Kidney epithelial cell (primary cell): ENCODE measurements at places on chromosomes 7 and 10.

DNA sequence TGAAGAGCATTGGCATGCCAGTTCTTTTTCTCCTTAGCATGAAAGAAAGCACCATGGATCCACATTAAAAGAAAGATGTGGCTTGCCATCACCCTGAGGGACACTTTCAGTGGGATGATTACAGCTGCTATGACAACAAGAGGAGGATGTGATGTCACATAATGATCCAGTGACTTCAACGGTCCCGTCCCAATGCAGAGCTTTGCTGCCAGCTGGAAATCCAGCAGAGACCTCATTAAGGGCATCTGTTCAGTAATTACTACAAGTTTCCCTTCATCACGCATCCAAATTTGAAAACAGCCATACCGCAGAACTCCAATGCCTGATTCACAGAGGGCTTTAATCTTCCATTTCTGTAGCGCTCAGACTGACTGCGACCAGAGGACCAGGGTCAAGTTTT, 206.6 kb downstream of the LSM5 start:
- no peak for DNase-seq

DNA sequence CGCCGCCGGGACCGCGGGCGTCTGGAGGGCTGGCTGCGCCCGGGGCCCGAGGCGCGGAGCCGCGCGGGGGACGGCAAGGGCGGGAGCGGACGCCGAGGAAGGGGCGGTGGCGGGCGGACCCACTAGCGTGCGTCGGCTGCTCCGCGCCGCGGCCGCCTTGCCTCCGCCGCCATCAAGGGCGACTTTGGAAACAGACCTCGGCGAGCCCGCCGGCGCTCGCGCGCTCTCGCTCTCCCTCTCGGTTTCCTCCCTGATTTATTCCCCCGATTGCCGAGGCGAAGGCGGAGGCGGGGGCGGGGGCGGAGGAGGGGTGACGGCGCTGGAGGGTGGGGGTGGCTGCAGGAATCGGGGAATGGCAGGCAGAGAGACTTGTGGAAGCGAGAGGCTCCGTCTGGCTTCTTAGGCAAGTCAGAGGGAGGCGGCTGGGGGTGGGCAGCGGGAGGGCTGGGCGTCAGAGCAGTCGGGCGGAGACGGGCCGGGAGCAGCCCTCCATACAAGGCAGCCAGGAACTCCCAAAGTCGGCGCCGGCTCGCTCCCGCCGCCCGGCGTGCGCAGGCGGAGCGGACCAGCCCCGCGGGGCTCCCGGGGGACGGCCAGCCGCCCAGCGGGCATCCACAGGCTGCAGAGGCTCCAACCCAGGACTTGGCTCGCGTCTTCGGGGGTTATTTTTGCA, at the start of gene CACNA2D1:
Gene CACNA2D1, minus strand, starts transcription at position 231 of the 673 bp plus-strand sequence.
- DNase-seq = peak; percentile 43

DNA sequence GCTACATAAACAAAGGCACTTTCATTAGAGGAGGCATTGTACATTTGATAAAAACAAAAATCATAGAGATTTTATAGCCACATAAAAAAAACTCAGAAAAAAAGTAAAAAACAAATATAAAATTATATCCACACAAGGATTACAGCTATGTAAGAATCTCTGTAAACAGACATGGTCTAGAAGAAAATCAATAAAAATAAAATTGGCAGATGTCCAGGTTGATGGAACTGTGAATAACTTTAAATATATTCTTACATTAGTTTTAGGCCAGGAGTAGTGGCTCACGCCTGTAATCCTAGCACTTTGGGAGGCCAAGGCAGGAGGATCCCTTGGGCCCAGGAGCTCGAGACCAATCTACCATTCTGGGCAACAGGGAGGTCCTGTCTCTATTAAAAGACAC, 19.2 kb downstream of the SLC35B4 start:
- no peak for DNase-seq

GRCh38 chr10:20999699-21000098, 102.6 kb upstream of the NEBL start:
- DNase-seq = no peak

GRCh38 chr10:121927841-121928527, at the start of gene ATE1:
ATE1 (minus strand) TSS chr10:121928031; CDS start chr10:121927949, 82 bp downstream.
- DNase-seq = peak; percentile 53

DNA sequence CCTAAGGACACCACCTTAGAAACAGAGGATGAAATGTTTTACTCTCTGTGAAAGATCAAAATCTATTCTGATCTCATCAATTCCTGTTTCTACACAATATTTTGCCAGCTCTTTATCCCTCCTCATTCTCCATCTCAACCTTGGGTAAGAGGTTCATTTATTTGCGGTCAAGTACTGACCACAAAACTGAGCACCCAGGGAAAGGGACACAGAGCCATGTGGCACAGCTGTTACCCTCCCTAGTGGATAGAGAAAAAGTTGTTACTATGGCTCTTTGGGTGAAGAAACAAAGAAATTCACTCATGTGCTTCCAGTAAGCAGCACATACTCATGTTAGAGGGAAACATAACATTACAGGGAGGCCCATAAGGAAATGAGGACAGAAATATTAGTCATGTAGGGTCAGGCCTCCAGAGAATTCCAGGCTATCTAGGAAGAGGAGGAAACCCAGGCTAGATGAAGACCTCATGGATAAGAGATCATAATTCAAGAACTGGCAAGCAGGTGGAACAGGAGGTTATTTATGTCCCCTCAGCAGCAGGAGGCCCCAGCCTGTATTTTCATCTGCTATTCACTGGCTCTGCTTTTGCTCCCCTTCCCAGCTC, 114.5 kb downstream of the ATE1 start:
- DNase-seq = no peak

GRCh38 chr7:114911411-114911810, 10.5 kb upstream of the MDFIC start:
- no peak for DNase-seq

DNA sequence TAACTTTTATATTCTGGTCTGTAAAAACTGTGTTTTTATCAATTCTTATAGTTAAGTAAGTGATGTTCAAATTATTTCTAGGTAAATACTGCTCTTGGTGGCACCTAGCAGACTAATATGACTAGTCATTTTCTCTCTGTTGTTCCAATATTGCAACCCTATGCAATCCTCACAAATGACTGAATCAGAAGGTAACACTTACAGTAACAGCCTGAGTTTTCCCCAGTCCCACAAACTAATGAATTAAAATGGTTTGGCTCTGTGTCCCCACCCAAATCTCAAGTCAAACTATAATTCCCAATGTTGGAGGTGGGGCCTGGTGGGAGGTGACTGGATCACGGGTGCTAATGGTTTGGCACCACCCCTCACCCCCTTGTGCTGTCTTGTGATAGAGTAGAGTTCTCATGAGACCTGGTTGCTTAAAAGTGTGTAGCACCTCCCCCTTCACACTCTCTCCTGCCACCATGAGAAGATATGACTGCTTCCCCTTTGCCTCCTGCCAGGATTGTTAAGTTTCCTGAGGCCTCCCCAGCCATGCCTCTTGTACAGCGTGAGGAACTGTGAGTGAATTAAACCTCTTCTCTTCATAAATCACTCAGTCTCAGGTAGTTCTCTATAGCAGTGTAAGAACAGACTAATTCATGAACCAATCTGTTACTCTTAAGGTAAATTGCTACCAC, 43.5 kb downstream of the MTPN start:
- no peak for DNase-seq

GRCh38 chr10:42960991-42961795, 115.7 kb upstream of the RET start:
- no peak for DNase-seq

- no peak for DNase-seq
These were observed 489.2 kb upstream of the KCND2 start for GRCh38 chr7:119783799-119784198.

- DNase-seq = no peak
These were observed 110.6 kb downstream of the LSM5 start for GRCh38 chr7:32379510-32380112.

DNA sequence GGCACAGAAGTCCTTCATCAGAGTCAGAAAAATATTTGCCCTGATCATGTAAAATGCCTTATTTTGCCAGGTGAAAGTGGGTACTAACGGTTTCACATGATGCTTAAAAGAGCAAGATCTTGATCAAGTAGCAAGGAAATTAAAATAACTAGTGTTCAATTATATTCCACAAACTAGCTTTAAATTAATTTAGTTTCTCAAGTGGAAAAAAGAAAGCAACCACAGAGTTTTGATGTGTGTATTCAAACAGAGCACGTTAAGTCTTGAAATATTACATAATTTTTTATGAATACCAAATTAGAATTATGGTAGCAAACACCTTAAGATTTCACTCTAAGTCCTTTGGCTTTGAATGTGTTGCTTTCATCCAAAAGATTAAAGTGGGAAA, 47.3 kb downstream of the PIP4K2A start:
- DNase-seq = no peak

- peak; percentile 16 for DNase-seq
These were observed 95.5 kb downstream of the PPP1R17 start for GRCh38 chr7:31782411-31782991.
